Bone marrow (tissue), 2 donors: ENCODE measurements at places on chromosomes 2 and 18.
A peak's percentile ranks its signal among the peaks of the same experiment; 100 is the strongest.

GRCh38 chr2:102112271-102112670 lies 30.3 kb upstream of the IL1R1 start:
- DNase-seq = no peak

- no peak for DNase-seq
Observed at GRCh38 chr2:173500953-173501352, 146.3 kb downstream of the CDCA7 start.

DNA sequence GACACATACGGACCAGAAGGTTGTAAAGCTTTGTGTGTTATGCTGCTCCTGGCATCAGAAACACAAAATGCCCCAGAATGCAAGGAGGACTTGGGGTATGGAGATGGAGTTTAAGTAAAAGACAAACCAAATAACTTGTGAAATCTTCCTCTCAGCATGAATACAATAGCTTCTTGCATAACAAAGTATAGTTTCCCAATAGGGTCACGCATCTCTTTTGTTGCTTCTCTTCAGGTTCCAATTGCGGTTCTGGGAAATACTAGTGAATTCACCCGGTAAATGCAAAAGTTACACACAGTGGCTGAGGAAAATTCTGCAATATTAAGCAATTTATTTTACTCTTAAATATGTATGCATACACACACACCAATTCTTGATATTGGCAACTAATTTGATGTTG lies 339.2 kb upstream of the EPHA4 start:
- no peak for DNase-seq

GRCh38 chr18:5513947-5514346 lies 29.9 kb downstream of the EPB41L3 start:
- DNase-seq = no peak

DNA sequence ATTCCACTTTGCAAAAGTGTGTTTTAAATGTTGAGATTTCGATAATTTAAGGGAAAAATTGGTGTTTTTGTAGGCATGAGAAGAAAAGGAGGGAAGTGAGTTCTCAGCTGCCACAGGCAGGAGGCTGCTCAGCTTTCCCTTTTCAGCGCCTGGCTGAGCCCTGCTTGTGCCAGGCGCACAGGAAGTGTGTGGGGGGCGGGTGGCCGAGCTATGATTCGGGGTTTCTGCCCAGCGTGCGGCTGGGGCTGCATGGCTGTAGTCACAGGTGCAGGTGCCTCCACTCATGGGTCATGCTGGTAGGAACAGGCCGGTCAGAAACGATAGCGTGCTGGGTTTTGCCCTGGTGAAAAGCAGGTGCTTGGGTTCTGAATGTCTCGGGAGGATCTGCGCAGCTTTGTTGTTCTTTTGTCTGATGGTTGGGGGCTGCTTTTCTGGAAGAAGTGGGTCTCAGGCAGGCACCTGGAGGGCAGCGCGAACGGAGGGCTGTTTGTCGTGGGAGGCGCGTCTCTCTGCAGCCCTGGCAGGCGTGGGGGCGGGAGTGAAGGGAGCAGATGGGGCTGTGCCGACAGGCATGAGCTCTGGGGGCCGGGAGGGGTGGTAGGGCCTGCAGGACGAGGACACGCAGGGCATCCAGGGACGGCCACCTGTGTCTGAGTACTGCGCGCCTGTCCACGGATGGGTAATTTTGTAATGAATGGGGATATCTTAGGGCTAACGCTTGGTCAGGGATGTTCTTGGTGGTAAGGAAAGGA lies 2.1 kb downstream of the KCNG2 start:
- no peak for DNase-seq

DNA sequence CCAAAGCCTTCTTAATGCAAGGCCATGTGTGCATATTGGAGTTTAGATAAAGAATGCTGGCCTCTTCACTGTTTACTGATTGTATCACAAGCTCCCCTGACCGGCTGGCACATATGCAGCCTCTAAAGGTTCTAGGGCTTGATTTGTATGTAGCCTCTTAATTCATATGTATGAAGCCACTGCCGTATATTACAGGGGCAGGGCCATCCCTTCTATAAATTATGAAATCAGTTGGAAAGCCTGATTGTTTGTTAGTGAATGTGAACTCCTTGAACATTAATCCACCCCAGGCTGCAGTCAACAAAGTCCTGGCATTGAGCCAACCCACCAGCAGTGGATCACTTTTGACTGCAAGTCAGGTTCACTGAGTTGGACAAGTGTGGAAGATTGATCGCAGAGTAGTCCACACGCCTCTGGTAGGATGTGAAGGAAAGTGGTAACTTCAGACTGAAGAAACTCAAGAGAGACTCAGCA lies 61.6 kb upstream of the PARD3B start:
- DNase-seq = no peak

DNA sequence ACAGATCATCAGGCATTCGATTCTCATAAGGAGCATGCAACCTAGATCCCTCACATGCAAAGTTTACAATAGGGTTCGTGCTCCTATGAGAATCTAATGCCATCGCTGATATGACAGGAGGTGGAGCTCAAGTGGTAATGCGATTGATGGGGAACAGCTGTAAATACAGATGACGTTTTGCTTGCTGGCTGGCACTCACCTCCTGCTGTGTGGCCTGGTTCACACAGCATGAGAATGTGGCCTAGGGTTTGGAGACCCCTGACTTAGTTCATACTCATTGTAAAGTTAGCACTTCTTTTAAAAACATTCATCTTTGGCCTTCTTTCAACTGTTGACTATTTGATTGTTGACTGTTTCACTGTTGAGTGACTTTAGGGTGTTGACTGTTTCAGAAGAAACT lies 8.7 kb upstream of the CHMP1B start:
- DNase-seq = no peak

DNA sequence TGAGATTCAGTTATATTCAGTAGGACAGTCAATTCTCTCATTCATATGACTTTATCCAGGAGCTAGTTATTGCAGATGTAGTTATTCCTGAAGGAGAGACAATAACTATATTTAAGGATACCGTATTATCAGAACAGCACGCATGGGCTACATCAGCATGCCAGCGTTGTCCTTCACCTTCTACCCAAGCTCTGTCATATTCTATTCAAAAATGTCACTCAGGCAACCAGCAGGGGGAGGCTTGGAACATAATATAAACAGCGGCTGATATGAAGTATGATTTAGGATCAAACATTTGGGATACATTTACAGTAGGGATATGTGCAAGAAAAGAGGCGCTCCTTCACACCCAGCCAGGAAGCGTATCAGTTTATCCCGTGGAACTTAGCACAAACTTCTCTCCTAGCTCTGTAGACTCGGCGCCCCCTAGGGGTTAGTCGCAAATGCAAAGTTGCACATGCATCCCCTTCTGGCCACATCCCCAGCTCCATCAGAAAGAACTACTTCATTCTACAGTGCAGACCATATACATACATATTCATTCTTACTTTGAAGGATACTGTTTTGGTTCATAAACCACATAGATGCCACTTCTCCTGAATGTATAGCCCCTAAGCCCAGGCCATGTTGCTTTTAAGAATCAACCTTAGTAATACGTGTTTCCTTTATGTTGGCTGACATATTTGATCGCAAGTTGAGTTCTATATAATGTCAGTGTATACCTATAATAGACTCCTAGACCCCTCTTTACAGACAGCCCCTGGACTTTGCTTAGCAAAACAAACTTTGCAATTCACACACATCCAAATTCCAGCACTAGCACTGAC lies 759.4 kb downstream of the ADCYAP1 start:
- peak; percentile 44 for DNase-seq

DNA sequence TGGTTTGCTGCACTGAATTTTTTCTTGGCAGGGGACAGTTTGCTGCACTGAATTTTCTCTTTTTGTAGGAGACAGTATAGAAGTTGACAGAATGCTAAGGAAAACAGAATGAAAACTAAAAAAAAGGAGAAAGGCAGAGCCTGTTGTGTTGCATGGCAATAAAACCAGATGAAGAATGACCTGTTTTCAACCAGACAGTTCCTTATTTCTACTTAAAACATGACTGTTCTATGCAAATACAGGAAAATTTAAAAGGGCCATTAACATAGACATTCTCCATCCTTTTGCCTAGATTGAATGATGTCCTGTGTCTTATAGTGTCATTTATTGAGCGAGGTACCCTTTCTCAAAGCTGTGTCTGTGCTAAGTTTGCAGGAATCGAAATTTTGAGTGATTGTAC lies 33.3 kb downstream of the ABI2 start:
- DNase-seq = no peak

DNA sequence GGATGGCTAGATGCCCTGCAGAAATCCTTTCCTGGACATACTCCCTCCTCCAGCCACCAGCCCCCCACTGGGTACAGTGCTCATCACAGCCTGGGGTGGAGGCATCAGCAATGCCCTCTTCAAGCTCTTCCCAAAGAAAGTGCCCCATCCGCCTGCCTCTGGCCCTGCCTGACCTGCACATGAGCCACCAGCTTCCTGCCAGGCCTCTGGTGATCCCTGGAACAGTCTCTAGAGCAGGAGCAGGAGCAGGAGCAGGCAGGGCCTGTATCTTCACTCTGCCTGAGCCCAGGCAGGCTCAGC lies 54.1 kb upstream of the CAB39 start:
- no peak for DNase-seq

- DNase-seq = no peak
Observed at GRCh38 chr2:41905597-41906337, 142.1 kb upstream of the PKDCC start.

DNA sequence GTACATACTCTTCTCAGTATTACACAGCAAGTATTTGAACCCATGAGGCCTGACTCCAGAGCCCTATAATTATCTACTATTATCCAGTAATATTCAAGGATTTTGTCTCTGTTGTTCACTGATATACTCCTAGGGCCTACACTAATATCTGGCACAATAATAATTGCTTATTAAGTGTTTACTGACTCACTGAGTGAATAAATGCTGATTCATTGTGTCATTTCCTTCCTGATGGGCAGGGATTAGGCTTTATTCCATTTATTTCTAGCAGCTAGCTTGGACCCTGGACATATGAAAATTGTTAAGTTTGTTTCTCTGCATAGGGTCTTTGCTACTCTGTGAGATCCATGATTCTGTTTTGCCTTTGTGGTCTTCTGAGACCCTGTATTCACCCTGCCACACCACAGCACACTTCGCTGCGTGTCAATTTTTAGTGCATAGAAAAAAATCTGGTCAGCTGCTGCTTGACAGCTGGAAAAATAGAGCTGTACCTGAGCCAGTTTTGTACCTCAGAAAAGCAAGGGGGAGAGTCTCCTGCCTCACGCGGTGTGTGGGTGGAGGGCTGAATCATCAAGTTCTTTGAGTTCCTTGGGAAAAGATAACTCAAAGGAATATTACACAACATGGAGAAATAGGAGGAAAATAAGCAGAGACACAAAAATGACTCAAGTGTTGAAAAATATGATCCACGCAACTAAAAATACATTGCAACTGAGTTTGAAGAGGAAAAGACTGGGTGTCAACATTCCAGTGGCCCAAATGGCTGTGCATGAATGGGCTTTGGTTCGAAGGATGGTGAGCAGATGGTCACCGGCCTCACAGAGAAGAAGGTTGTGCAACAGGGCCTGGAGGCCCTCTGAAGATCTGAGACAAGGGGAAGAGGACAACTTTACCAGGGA lies 18.9 kb upstream of the DPP4 start:
- no peak for DNase-seq

DNA sequence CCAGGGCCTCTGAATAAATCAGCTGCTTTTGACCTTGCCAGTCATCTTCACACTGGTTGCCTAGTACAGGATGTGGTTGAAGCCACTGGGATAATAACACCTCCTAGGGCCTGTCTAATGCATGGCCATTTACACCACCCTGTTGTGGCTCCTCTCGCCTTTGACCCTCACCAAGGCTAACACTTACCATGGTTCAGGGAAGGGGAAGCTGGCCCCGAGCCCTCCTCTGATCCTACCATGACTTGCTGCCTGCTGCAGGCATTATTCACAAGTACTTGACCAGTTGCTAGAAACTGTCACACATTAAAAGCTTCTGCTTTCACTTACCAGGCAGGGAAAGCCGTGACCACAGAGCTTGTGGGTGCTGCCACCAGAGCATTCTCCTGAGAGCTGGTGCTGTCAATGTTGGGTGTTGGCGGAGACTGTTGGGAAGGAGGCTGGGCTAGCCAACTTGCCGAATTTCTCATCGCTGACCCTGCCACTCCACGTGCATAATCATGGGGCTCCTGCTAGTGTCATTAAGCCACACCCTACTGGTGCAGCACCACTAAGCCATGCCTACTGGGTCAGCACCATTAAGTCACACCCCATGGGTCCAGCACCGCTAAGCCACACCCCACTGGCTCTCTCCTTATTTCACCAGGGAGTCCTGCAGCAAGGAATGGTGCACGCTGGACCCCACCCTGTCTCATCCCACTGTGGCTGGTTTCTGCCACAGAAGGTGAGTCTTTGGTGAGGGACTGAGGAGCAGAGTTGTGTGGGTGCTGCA lies 47.0 kb upstream of the TTC39C start:
- DNase-seq = peak; percentile 12

GRCh38 chr2:122009561-122009960 lies 254.1 kb downstream of the TSN start:
- no peak for DNase-seq

DNA sequence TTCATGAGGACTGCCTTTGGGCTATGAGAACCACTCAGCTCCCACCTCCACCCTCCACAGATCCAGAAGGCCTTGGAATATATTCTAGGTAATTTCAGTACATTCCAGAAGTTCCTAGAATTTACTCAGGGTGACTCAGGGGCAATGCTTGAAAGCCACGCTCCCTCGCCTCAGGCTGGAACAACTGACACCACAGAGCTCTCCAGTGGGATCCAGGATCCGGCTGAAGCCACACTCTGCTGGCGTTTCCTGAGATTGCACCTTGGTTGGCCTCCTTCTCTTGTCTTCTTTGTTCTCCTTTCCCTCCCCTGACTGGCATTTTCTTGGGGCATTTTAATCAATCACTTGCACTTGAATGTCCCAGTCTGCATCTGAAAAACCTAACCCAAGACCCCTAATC lies 92.6 kb upstream of the KCNE4 start:
- no peak for DNase-seq

DNA sequence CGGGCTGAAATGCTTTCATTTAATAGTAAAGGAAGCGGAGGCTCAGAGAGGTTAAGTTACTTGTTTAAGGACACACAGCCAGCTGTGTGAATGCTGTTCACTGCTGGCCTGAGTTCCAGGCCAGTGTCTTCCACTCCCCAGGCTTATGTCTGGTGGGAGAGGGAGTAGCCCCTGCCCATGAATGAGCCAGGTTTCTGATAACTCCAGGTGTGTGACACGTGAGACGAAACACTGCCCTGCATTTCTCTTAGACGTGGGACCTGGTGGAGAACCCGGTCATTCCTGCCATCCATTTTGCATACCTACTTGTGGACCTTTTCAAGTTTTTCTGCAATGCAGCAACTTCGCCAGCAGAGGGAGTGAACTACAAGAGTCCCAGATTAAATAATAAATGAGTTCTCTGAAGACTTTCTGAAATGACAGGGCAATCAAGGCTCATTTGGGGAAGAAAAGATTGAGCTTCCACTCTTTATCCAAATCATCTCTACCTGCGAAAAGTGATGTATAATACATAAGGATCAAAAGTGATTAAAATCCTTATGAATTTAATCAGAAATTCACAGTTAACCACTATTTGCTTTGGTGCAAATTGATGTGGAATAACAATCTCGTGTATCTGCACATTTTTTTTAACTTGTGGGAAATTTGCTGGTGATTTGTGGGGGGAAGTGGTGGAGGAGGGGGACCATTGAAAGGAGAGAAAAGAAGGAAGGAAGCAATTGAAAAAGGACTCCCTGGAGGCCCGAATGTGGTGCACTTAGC lies 79.4 kb upstream of the ASB18 start:
- DNase-seq = peak; percentile 17
